Stimulated activated CD8-positive, alpha-beta memory T cell treated with anti-CD3 and anti-CD28 coated beads, Interleukin-15, amount 100 ng/mL, for 48 hours (primary cell): ENCODE measurements at places on chromosomes 3 and 15.

- DNase-seq, result no peak
These were observed 108.0 kb downstream of the KCNH8 start for GRCh38 chr3:19256313-19256712.

GRCh38 chr3:185151964-185152409 lies 873 bp downstream of the C3orf70 start:
- no peak for DNase-seq

- DNase-seq, result no peak
These were observed 8.9 kb downstream of the MUC4 start for GRCh38 chr3:195802795-195803194.

- DNase-seq, result no peak
These were observed 3.0 kb upstream of the IFT57 start for GRCh38 chr3:108225221-108225620.

- no peak for DNase-seq
These were observed 17.1 kb downstream of the TJP1 start for GRCh38 chr15:29805043-29805707.

GRCh38 chr3:58353722-58354553 lies 21.2 kb downstream of the PXK start:
- DNase-seq, result no peak
